ENCODE measurements at places on chromosomes 16 and 17.

- DNase-seq, result no peak
These were observed 687.7 kb upstream of the RBFOX1 start for GRCh38 chr16:6644916-6645315.

- DNase-seq, result no peak
These were observed 29.1 kb downstream of the ENDOV start for GRCh38 chr17:80443916-80444643.

GRCh38 chr16:7628981-7629380 lies 296.3 kb downstream of the RBFOX1 start:
- no peak for DNase-seq

DNA sequence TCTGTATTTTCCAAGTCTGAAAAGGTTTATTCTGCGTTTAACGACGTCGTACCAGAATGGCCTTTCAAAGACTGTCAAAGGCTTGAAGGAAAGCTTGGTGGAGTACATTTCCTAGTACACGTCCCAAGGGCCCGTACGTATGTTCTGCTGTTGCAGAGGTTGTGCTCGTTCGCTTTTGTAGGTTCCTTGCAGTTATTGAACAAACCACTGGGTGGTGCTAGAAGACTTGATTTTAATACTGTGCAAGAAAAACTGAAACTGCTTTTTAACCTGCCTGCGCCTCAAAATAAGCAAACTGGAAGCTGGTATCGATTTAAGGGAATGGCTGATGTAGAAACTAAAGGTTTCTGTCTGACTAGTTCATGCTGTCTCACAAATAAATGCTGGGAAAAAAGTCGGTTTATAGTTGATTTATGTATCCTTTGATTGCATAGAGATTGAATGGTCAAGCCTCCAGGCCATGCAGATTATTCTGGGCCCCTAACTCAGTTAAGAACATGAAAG lies 54.6 kb downstream of the USP10 start:
- peak; percentile 63 for DNase-seq

- DNase-seq, result no peak
These were observed 6.7 kb downstream of the TMC6 start for GRCh38 chr17:78121801-78122215.

Data from activated naive CD8-positive, alpha-beta T cell treated with anti-CD3 and anti-CD28 coated beads, Interleukin-2, amount 50 U/mL, for 24 hours (primary cell).